ENCODE measurements at places on chromosomes 5 and 9.

GRCh38 chr9:84436386-84437109 lies 96.0 kb upstream of the SLC28A3 start:
- DNase-seq, result no peak

- DNase-seq, result no peak
Measured at GRCh38 chr5:110899566-110900412, 161.0 kb downstream of the SLC25A46 start.

DNA sequence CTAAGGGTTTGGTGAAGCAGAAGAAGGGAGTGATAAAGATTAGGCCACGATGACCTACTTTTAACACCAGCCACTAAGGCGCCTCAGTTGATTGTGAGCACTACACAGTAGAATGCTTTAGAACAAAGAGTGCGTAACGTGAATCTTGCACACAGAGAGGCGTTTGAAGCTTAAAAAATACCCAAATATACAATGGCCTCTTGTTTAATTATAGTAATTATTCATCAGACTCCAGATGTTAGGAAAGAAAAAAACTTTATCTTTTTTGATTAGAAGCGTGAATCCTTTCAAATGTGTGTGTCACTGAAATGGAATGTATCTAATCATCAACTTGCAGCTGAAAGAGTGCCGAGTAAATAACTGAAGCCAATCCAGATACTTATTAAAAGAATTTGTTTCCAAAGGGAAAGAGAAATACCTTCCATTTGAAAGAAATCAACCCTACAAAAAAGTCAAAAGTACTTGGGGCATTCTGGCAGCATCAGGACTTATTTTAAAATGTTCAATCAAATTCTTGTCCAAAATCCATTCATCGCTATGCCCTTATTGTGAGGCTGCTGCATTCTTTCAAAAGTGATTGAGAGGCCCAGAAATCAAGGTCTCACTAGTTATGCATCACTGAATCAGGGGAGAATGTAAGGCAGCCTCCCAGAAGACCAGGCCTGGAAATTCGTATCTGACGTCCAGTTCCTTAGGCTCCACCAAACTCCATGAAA lies 337.5 kb downstream of the ZNF608 start:
- DNase-seq, result no peak

- no peak for DNase-seq
Measured at GRCh38 chr5:88829054-88829453, 53.9 kb downstream of the MEF2C start.
